ENCODE measurements at places on chromosomes 1 and 21. TPM values are rescaled to one million over a fixed set of nuclear protein-coding genes. Genes with fewer than 3 reads are reported as not detected.

DNA sequence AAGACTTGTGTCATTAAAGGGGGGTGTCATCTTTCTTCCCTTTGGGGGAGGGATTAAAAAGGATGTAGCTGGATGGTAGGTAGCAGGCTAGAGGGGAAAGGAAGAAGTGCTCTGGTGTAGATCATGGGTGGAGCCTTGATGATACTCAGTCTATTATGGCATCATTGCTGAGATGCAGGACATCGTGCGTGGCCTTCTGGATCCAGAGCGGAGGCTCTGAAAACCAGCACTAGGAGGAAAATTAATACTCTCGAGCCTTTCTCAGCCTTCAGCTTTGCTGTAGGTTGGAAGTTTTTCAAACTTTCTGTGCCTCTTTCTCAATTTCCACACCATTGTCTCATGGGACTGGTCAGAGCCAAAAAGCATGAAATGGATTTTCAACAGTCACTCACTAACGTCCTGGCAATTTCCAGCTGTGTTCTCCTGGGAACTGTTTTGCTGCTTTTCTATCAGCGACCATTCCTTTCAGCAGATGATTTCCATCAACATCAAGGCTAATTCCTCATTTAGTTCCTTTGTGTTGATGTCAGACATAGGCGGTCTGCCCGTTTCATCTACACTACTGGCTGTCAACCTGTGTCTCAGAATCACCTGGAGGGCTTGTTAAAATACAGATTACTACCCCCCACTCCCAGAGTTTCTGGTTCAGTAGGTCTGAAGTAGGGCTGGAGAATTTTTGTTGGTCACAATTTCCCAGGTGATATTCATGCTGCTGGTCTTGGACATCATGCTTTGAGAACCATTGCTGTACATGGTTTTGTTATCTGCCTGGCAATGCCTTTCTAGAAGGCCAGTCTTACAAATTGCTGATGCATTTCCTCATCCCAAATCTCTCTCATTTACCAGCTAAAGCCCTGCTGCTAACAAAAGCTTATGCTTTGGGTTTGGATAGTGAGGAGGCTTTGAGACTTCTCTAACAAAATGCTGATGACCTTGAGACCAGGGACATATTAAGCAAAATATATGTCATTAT, 7.7 kb downstream of the CACNA1E start:
- peak; percentile 76 for DNase-seq

- no peak for DNase-seq
These were observed 50.1 kb upstream of the COL6A1 start for GRCh38 chr21:45931397-45931969.

DNA sequence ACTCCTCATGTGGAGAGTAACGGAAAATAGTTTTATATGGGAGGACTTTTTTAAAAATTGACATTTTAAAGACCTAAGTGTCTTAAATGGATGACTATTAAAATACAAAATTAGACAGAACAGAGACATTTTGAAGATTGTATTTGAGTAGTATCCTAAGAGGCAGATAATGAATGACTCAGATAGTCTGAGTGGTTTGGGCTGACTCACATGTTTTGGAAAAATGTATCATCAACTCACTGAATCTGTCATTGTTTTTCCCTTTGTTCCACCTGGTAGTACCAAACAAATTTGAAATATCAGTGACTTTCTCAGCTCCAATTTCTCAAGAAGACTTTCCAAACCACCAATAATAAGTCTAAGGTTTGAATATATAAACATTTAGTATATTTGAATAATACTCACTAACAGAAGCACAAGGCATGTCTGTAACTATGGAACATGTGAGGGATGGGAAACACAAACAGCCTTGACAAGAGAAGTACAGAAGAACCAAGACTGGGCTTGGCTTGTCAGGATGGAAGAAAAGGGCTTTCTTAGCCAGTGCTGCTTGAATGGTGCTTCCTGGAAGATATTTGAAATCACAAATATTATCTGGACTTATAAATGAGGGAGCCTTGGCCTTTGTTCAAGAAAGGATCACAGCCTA, 90.6 kb downstream of the SGIP1 start:
- DNase-seq: no peak

DNA sequence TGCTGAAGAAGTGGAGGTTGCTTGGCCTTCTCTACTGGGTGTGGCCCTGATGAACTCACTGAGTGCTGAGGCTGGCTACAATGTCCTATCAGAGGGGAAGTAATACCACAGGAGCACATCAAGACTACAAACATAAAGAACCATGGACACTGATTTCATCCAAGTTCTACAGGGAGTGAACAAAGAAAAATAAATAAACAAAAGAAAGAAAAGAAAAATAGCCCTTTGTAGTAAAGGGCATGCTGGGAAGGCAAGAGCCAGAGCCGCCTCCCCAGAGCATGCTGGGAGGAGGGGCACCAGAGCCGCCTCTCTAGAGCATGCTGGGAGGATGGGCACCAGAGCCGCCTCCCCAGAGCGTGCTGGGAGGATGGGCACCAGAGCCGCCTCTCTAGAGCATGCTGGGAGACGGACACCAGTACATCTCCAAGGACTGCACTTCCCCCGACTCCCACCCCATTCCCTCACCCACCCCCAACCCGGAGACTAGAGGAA, 65.9 kb downstream of the LAMC2 start:
- DNase-seq: no peak

DNA sequence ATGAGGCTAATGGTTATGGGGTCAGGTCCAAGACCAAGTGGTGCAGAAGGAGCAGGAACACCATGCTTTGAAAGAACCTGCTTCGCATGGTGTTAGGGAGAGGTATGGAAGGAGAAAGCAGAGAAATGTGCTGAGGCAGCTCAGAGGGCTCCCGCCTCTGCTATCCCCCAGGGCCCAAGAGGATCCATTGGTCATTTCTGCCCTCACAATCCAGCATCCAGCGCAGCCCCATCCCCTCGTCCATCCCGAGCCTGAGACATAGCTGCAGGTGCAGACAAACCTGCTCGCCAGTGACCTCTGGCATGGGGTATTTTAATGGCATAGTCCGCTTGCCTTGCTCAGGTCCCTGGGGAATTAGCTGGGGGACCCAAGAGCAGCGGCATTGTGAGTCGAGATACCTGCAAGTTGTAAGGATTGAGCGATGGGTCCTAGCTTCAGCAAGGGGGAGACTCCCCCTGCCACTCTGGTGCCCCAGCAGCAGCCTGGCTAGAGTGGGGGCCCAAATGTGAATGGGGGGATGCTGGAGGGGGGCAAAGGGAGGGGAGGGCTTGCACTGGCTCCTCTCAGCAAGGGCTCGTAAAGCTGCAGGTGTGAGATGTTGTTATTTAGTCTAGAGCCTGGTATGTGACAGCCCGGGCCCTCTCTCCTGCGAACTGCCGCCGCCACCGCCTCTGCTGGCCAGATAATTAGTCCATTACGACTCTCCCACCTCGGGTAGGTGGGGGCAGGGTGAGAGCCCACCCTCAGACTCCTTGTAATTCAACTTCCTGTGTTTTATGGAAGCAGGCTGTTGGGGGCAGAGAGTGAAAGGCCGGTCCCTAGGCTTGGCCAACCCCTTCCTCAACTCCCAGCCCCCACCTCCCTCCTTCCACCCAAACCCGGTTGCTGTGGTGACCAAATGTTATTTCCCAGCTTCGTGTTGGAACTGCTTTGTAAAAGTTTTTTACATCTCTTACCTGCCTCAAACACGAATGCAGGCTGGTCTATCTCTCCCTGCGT, 118.8 kb downstream of the RNF220 start:
- no peak for DNase-seq

Gene LCE2B
- polyA plus RNA-seq: not detected

Gene NMNAT2
- polyA plus RNA-seq: 1.3 TPM

Gene FMO2
- polyA plus RNA-seq: 32.6 TPM

- no peak for DNase-seq
These were observed 47.3 kb upstream of the SSX2IP start for GRCh38 chr1:84737590-84737989.

GRCh38 chr1:156625436-156626078, 6.3 kb downstream of the HAPLN2 start:
- no peak for DNase-seq

DNA sequence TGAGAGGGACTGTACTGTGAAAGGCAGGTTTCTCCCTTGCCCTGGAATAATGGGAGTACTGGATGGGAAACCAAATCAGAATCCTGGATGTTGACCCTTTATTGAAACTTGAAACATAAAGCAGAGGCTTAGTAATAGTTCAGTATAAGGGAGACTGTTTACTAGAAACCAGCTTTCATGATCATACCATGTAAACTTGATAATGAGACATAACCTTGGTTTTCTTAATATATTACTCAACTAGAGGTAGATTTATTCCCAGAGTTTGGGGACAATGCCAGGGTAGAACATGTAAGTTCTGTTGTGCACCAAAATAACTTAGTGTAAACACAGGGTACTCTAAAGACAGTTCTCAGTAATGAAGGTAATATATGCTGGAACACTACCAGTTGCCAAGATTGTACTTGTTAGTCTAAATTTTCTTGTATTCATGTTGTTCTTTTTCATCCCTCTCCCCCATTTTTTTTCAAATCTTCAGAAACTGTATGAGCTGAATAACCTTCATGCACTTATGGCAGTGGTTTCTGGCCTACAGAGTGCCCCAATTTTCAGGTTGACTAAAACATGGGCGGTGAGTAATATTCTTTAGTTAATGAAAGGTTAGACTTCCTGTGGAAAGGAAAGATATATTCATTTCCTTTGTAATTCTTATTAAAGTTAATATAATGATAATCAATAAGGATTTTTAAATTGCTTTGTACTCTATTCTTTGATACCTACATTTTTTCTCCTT, 49.6 kb downstream of the ANGPTL1 start:
- DNase-seq: no peak

DNA sequence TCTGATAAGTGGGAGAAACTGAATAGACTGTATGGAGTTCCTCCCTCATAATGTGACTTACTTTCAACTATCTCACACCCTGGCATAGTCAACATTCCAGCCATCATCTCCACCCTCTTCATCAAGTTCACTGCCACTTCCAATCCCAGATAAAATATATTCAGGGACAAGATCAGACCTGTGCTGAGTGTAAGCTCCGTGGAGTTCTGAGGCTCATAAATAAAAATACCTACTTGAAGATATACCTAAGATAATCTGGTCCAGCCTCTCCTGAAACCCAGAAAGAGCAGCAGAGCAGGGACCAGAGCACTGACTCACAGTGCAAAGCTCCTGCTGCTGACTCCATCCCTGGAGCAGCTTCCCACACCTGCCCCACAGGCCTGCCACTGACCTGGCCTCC, 1.7 kb upstream of the LCE7A start:
- no peak for DNase-seq

Gene CACNA1S
- polyA plus RNA-seq: 0.28 TPM

Gene PDZK1IP1
- 1.6 TPM for polyA plus RNA-seq

GRCh38 chr1:68178821-68179490, 53.4 kb downstream of the WLS start:
- no peak for DNase-seq

- DNase-seq: no peak
These were observed 304.4 kb downstream of the HHAT start for GRCh38 chr1:210633140-210633539.

- no peak for DNase-seq
These were observed 231.7 kb downstream of the HMCN1 start for GRCh38 chr1:185965870-185966269.

GRCh38 chr1:191453487-191453886, 704.8 kb upstream of the RGS18 start:
- DNase-seq: no peak

DNA sequence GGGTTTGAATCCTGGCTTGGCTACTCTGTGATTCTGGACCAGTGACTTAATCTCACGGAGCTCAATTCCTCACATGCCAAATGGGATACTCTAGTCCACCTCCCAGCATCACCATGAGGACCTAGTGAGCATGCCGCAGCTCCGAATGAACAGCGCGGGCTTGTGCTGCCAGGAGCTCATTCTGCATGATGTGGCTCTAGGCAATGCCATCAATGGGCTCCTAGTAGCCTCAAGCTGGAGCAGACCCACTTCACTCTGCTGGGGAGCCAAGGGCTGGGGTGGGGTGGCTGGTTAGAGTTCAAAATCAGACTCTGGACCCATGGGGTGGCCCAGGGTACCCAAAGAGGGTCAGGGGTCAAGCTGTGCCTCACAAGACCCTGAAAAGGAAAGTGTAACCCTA, 41.5 kb downstream of the CDK18 start:
- no peak for DNase-seq

- no peak for DNase-seq
These were observed 359 bp downstream of the LRRC3 start for GRCh38 chr21:44455524-44456213.

DNA sequence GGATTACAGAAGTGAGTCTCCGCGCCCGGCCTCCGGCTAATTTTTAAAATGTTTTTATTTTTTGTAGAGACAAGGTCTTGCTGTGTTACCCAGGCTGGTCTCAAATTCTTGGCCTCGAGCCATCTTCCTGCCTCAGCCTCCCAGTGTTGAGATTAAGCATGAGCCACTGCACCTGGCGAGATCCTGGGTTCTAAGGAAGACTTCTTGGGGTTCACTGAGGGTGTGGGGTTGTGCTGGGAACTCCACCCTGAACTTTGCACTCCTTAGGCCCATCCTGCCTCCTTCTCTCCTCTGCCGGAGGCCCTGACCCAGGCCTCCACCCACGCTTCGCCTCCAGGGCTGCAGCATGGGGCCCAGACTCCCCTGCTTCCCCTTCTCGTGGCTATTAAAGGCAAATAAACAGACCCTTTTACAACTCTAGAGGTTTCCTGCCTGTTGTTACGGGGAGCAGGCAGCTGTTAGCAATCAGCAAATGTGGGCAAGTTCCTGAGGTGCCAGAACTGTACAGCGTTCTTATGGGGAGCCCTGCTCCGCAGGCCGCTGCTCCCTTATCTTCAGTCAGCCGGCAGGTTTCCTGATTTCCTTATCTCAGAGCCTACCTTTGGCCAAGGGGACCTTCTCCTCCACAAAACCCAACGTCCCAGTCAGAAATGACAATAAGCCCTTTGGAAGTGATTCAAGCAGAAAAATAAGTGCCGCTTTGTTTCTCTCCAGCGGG, 41.0 kb upstream of the LIN9 start:
- DNase-seq: no peak

- no peak for DNase-seq
These were observed 11.7 kb downstream of the UBE2G2 start for GRCh38 chr21:44789880-44790279.

Measured in right lung (tissue), 10 donors.